ENCODE measurements at places on chromosomes 3 and 15.

DNA sequence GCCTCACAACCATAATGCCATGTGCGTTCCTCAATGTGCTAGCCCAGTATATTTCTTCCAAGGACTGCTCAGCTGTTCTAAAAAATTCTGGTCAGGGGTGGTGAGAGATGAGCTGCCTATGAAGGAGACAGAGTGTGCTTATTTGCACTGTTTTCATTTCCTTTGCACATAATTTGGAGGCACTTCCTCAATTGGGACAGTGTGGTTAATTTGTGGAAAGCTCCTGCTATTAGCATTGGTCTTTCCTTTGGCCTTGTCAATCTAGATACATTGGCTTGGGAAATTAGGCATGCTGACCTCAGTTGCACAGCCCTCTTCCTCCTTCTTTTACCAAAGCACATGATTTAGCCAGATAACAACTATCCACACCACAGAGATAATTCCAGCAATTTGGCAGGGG, 9.4 kb downstream of the FAM81A start:
- no peak for DNase-seq

DNA sequence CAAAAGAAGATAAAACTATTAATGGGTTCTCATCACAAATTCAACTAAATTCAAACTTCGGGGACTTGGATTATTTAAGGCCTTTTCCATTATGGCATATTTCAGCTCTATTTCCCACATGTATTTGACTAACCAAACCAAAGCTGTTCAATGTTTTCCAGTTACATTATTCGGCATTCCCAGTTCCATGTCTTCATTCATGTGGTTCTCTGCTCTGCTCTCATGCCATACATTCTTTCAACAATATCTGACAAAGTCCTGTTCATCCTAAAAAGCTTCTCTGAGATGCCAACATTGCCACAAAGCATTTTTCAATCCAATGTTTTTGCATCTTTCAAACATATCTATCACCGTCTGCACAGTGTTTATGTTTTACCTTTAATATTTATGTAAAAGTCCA, 141.4 kb downstream of the GREM1 start:
- no peak for DNase-seq

- DNase-seq, result no peak
Observed at GRCh38 chr3:127538569-127538968, 52.0 kb downstream of the TPRA1 start.

GRCh38 chr3:114686621-114687020, 392.8 kb downstream of the TIGIT start:
- DNase-seq, result no peak

- peak; percentile 11 for DNase-seq
Observed at GRCh38 chr3:5122741-5123706, 932 bp downstream of the ARL8B start.

- DNase-seq, result no peak
Observed at GRCh38 chr3:119831941-119832371, 50.1 kb downstream of the NR1I2 start.

- no peak for DNase-seq
Observed at GRCh38 chr15:66834881-66835878, 133.1 kb downstream of the SMAD6 start.

- peak; percentile 2 for DNase-seq
Observed at GRCh38 chr3:53044711-53045517, 959 bp downstream of the SFMBT1 start.

- DNase-seq, result peak; percentile 15
Observed at GRCh38 chr3:27632431-27633223, 89.5 kb downstream of the EOMES start.

GRCh38 chr3:191961022-191961421, 500.1 kb downstream of the PYDC2 start:
- no peak for DNase-seq

- no peak for DNase-seq
Observed at GRCh38 chr3:127073941-127074820, 91.3 kb downstream of the PLXNA1 start.

- DNase-seq, result no peak
Observed at GRCh38 chr3:145182196-145182911, 978.6 kb downstream of the PLOD2 start.

- no peak for DNase-seq
Observed at GRCh38 chr3:16795581-16795980, 89.2 kb upstream of the PLCL2 start.

DNA sequence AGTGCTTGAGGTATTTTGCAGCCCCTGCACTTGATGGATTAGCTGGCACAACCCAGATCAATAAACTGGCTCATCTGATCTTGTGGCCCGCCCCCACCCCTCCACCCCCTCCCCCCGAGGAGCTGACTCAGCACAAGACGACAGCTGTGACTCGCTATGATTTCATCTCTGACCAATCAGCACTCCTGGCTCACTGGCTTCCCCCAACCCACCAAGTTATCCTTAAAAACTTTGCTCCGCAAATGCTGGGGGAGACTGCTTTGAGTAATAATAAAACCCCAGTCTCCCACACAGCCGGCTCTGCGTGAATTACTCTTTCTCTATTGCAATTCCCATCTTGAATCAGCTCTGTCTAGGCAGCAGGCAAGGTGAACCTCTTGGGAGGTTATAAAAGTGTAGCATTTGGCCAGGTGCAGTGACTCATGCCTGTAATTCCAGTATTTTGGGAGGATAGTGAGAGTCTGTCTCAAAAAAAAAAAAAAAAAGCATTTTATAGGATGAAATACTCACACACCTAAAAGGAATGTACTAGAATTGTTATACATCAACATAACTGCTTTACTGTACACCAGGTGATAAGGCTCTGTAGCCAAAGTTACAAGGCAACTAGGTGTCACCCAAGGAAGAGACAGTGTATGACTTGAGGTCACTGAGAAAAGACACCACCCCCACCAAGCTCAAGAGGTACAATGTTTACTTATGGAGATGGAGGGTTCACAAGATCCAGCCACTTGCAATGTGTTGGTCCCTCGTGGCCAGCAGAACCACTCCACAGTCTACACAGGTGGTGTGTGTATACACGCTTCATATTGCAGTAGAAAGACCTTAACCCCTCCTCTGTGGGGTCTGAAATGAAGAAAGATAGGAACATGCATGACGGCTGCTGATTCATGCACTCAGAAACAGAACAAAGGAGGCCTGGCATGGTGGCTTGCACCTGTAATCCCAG, 8.6 kb downstream of the ZNF445 start:
- DNase-seq, result peak; percentile 22

DNA sequence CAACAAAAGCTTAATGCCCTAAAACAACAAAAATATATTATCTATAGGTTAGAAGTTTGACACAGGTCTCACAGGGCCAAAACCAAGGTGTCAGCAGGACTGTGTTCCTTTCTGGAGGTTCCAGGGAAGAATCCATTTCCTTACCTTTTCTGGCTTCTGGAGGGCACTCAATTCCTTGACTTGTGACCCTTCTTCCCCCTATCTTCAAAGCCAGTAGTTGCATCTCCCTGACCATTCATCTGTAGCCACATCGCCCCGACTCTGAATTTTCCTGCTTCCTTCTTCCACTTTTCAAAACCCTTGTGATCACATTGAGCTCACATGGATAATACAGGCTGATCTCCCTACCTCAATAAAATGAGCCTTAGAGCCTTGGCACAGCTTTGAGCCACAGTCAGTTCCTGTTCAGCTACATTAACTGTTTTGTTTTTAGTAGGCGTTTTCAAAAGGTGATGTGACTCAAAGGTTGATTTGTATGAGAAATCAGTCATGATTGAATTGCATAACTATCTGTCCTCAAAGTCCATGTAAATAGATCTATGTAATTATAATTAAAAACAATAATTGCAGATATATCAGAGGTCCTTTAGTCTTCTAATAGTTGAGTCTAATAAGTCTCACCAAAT, 12.4 kb downstream of the PFN2 start:
- no peak for DNase-seq

DNA sequence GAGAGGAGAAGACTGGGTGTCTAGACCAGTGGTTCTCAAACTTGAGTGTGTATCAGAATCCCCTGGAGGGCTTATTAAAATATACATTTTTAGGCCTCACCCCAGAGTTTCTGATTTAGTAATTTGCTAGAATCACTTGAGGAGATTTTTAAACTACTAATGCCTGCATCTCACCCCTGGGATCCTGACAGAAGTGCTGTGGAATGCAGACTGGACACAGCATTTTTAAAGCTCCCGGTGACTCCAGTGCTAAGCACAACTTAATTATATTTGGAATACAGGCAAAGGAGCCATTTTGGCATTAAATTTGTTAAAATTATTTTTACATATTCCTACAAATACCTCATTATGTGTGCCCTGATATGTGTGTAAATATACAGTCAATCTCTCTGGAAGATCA, 26.7 kb upstream of the COL6A6 start:
- no peak for DNase-seq

DNA sequence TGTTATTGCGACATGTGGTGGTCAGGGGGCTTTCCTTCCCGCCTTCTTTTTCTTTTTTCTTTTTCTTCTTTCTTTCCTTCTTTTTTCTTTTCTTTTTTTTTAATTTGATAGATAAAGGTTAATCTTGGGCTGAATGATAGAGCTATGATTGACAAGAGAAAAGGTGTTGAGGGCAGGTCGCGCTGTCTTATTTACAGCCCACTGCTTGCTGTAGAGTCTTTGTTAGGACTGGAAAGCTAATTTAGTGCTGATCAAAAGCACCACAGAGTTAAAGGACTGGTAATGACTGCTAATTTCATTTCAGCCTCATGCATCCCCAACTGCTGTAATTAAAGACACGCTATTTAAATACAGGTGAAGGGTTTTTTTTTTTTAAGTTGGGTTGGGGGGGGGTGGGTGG, 10.6 kb upstream of the SOX2 start:
- no peak for DNase-seq

- DNase-seq, result no peak
Observed at GRCh38 chr3:184399410-184399809, 19.6 kb downstream of the CHRD start.

GRCh38 chr15:85024509-85025336, 43.1 kb downstream of the PDE8A start:
- no peak for DNase-seq

- no peak for DNase-seq
Observed at GRCh38 chr3:110568246-110568645, 503.4 kb upstream of the NECTIN3 start.

GRCh38 chr15:28101983-28102441, 2.9 kb upstream of the OCA2 start:
- no peak for DNase-seq

DNA sequence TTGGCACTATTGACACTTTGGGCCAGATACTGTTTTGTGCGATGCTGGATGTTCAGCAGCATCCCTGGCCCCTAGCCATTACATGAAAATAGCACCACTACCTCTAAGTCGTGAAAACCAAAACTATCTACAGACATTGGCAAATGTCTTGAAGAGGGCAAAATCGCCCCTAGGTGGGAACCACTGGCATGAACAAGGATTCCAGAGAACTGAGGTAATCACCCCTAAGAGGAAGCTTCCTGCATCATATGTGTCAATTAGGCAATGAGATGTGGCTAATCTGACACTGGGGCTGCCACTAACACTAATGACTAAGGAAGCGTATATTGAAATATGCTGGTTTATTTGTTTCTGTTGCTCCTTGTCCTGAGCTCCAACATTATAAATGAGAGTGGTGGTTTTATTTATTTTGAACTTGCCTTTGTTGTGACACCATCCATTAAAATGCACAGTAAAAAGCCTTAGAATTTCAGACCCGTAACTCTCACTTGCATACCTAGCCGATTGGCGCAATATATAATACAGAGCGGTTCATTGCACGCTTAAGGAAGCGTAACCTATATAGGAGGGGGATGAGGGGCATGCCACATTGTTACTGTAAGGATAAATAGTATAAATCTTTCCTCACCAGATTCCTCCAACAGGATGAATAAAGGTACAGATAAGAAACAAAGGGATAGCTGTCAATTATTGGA, 299.8 kb upstream of the CNTN4 start:
- DNase-seq, result no peak

DNA sequence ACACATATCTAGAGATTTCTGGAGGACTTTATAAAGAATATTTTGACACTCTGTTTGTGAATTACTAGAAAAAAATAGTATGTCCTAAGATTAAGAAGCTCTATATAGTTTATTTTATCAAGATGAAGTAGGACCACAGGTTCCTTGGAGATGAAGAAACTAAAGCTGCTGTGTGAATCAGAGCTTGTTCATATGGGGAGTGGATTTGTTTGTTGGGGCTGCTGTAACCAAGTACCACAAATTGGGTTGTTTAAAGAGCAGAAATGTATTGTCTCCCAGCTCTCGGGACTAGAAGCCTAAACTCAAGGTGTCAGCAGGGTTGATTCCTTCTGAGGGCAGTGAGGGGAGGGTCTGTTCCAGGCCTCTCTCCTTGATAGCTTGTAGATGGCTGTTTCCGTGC, 270.6 kb upstream of the UMPS start:
- DNase-seq, result no peak

- no peak for DNase-seq
Observed at GRCh38 chr3:2354702-2355101, 256.0 kb downstream of the CNTN4 start.

DNA sequence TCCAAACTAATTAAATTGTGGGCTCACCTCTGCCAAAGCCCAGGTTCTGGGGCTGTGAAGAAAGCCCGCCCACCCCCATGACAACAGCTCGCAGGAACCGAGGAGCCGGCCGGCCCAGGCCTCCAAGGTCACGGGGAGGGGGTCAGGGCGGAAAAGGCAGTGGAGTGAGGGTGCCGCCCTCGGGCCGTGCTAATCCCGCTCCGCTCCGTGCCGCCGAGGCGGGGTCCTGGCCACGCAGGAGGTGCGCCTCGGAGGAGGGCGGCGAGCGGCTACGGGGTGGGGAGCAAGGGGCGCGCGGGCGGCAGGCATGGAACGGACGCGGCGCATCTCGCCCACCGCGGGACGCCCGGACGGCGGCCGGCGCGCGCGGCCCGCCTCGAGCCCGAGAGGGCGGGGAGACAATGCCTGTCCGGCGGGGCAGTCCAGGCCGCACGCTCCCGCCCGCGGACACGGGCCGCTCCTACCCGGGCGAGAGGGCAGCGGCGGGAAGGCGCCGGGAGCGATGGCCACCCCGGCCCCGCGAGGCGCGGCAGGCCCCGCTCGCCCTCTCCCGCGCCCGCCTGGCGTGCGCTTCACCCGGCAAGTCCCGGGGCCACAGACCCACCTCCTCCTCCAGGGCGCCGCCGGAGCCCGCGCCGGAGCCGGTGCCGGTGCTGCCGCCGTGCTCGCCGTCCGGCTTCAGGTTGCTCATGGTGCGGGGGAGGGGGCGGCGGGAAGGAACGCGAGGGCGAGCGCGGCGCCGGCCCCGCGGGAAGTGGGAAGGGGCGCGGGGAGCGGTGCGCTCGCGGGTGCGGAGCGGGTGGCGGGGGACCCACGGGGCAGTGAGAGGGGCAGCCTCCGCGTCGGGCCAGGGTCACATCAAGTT, 528 bp downstream of the RBPMS2 start:
- DNase-seq, result peak; percentile 7

GRCh38 chr3:11088831-11089230, 65.5 kb upstream of the HRH1 start:
- no peak for DNase-seq

DNA sequence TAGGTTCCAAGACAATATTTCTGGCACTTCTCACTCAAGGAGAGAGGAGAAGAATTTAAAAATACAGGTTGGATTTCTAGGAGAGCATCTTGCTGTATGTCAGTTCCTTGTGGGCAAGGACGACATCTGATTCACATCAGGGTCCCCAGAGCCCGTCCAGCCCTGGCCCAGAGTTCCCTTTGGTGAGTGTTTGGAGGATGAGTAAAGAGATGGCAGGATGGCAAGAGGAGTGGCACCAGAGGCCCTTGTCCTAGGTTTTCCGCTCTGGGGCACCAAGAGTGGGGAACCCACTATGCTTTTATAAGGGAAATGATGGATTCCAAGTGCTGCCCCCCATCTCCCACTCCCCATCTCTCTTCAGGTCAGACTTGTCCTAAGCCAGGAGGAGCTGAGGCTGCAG, 181.8 kb downstream of the TBC1D2B start:
- no peak for DNase-seq
